ENCODE measurements at places on chromosomes 2 and 18.

GRCh38 chr2:46574457-46575355, 95.3 kb downstream of the TMEM247 start:
- no peak for DNase-seq

DNA sequence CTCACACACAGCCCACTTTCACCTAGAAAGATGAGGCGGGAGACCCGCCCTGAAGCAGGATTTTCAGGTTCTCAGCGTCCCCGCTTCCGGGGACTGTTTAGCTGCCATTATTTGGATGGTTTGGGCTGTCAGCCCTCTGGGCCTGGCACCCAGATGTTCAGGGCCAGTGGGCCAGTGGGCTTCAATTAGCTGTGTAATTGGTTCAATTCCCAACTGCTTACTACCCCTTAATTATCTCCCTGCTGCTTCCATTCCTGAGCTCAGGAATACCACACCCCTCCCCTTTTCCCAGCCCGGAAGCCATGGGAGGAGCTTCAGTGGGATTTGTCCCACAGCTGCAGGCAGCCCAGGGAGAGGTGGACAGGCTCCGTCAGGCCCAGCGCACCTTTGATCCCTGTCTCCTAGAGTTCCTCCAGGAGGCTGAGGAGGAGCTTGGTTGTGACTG, 114.1 kb upstream of the MYCN start:
- no peak for DNase-seq

DNA sequence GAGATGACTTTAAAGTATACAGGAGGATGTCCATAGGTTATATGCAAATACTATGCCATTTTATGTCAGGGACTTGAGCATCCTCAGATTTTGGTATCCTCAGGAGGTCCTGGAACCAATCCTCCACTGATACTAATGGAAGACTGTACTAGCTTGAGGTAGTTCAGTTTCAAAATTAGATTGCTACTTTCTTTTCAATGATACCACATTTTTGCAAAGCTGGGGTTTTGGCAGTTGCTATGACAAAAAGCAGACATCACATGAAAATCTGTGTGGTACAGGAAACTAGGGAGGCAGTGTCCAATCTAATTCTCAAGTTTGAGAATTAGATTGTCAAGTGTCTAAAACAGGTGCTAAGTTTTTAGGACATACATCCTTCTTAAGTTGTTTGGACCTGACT, 14.2 kb downstream of the EHBP1 start:
- no peak for DNase-seq

DNA sequence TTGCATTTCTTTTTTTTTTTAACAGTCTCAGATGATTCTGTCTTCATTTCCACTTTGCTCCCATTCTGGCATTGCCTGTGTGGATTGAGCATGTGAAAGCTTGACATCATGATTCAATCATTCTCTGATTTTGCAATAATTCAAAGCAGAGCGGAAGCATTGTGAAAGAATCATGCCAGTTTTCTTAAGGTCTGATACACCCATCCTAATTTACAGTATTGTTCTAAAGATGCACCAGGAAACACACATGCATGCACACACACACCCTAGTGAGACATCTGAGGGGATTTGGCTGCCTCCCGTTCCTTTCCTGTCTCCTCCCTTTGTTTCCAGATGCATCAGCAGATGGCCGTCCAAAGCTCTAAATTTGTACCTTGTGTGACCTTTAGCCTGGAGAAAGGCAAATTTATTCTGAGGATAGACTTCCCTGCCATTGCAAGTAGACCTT, 97.3 kb downstream of the FMNL2 start:
- DNase-seq, result no peak

- DNase-seq, result no peak
Measured at GRCh38 chr18:51059969-51060368, 30.0 kb downstream of the SMAD4 start.

GRCh38 chr2:230907361-230908091, 17.5 kb downstream of the GPR55 start:
- no peak for DNase-seq

GRCh38 chr2:158346032-158346431, 110.5 kb downstream of the CCDC148 start:
- no peak for DNase-seq

- no peak for DNase-seq
Measured at GRCh38 chr2:19348692-19349091, 9.7 kb downstream of the OSR1 start.

DNA sequence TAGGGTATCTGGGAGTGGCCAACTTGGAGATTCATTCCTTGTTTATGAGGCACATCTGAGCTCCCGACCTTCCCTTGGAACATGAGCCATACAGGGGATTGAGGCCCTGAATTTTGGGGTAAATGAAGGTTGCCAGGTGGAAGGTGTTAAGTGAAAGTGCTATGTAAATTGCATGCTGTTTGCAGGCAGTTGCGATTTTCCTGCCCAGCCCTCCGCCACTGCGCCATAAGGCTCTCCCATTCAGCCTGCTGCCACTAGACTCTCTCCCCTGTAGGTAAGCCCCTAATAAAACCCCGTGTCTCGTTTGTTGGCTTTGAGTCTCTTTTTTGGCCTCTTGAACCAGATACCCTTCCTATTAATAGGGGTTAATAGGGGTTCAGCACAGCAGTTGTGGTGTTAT, 33.8 kb downstream of the PCARE start:
- no peak for DNase-seq

DNA sequence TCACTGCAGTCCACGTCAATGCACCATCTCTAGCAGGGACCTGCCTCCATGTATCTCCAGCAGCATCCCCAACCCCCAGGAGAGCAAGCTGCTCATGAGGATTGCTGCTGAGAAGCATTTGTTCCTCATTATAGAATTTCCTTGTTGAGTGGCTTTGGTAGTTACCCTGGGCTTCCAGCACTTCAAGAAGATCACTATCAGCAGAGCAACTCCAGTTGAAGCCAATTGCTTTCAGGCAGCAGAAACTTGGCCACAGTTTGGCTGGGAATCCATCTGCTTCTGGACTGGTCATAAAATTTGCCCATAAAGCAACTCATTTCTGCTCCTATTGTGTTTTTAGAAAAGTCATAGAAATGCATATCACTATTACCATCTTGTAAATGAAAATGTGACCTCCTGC, 17.4 kb downstream of the TRPM8 start:
- no peak for DNase-seq

- DNase-seq, result no peak
Measured at GRCh38 chr2:66962716-66963115, 434.4 kb upstream of the ETAA1 start.

DNA sequence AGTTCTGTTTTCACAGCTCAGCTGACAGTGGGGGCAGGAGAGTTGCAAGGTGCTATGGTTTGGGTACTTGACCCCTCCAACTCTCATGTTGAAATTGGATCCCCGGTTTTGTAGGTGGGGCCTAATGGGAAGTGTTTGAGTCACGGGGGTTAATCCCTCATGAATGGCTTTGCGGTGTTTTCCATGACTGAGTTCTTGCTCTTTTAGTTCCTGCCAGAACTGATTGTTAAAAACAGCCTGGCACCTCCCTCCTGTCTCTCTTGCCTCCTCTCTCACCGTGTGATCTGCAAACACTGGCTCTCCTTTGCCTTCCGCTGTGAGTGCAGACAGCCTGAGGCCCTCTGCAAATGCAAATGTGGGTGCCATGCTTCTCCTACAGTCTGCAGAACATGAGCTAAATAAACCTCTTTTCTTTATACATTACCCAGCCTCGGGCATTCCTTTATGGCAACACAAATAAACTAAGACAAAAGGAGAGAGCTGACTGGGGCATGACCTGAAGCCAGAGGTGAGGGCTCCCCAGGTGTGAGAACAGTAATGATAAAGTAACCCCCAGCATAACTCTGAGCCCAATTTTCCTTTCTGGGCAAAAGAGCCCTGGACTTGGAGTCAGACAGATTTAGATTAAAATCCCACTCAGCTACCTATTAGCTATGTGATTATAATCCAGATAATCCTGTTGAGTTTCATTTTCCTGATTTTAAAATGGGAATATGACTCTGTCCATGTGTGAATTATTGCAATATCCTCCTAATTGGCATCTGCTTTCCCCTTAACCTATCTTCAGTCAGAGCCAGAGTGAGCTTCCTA, 64.9 kb upstream of the CAPN13 start:
- no peak for DNase-seq

DNA sequence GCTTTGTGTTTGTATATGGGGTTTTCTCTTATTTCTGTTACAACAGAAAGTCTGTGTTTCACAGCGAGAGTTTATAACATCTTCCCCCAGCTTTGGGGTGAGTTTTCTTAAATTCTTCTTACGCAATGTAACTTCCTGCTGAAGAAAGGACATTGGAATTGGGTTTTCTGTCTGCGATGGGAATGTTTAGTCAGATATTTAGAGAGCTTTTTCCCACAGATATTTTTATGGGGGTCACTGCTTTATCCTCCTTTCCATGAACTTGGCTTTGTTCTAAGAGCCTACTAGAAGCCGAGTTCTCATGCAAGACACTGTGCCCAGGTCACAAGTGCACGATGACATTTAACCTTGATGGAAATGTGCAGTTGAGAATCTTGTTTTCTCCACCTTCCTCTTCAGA, 22.1 kb downstream of the B3GNT2 start:
- DNase-seq, result no peak

DNA sequence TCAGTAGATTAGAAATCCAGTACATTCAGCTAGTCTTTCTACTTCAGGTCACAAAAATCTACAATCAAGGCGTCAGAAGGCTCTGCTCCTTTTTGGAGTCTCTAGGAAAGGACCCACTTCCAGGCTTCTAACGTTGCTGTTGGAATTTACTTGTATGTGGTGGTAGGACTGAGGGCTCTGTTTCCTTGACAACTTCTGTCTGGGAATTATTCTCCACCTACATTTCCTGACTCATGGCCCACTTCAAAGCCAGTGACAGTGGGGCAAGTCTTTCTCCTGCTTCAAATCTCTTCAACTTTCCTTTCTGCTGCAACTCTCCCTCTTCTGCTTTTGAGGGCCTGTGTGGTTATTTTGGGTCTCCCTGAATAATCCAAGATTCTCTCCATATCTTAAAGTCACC, 10.4 kb upstream of the TMX3 start:
- DNase-seq, result no peak

GRCh38 chr2:68717305-68717661, 17.3 kb upstream of the ARHGAP25 start:
- no peak for DNase-seq

DNA sequence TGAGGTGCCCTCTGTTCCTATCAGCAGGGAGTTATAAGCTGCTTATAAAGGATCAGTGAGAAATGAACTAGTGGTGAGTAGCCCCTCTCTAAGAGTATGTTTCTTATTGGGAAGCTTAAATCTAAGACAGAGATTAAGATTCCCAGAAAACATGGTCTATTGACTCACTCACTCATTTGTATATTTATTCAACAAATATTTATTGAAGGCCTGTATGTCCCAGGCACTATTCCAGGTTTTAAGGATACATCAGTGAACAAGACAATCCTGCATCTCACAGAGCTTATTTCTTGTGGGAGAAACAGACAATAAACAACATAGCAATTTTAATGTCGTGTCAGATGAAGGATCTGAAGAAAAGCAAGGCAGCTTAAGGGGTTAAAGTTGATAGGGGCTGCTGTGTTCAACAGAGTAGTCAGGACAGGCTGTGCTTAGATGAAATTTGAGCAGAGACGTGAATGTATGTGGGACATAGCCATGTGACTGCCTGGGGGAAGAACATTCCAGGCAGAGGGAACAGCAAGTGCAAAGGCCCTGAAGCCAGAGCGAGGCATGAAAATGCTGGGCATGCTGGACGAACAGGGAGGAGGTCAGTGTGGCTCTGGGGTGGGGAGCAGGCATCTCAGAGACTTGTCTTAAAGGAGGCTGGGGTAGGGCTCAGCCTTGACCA, 14.8 kb upstream of the PSD4 start:
- DNase-seq, result no peak

DNA sequence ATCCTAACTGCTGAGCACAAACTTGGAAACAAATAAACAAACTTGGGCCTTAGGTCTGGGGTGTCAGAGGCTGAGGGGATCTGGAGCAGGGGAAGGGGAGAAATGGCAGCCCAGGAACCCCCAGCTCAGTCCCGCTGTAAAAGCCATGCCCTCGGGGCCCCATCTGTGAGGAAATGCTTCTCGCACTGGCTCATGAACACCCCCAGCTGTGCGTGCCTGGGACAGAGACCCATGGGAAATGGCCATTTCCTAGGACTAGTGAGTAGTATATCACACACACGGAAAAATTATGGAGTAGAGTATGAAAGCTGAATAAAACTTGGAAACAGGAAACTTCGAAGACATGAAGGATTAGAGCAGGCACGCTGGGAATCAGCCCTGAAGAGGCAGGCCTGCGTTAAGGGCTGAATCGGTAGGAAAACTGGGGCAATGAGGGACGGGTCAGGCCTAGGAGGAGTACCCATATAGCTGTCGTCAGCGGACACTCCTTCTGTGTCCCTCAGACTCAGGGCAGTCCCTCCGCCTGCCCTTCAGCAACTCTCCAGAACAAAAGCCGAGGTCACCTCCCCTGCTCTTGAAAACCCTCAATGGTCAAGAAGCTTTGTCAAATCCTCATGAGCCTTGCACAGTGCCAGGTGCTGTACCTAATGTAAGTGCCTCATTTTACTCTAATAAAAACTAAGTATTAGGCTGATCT, 120.8 kb upstream of the ODC1 start:
- DNase-seq, result no peak

DNA sequence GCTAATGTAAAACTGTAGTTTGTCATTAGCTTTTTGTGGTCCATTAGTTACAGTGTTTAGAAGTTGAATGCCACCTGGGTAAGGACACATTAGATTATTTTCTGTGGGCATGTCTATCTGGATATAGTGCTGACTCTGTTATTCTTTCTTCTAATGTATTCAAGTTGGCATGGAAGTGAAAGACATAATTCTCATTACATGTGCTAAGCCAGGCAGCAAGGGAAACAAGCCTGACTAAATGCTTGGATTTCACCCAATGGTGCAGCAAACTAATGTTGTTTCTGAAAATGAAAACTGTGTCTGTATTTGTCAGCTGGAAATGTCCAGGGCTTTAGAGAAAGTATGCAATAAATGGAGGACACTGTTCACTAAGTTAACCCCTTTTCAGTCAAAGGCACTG, 100.7 kb downstream of the NUP35 start:
- DNase-seq, result no peak

DNA sequence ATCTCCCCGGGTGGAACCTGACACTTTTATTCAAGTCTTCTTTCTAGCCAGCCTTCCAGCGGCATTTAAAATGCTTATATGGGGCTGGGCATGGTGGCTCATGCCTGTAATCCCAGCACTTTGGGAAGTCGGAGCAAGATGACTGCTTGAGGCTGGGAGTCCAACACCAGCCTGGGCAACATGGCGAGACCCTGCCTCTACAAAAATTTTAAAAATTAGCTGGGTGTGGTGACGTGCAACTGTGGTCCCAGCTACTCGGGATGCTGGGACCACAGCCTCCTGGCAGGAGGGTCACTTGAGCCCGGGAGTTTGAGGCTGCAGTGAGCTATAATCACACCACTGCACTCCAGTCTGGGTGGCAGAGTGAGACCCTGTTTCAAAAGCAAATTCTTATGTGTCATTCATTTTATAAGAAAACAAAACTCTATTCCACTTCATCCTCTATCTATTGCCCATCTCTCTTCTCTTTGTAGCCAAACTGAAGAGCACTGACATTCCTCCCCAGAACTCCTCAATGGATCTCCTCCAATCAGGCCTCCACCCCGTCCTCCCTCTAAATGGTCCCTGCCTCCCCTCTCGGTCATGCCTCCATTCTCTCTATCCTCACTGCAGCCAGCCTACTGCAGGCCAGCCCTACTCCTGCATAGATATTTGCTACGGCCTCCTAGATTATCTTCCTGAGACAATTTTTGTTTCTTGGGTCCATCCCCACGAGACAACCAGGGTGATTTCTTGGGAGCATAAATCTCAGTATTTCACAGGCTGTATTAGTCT, 18.0 kb upstream of the RHOB start:
- DNase-seq, result no peak

All from glomerular endothelial cell (primary cell).